ENCODE measurements at places on chromosomes 12 and 14.
A peak's percentile ranks its signal among the peaks of the same experiment; 100 is the strongest.

DNA sequence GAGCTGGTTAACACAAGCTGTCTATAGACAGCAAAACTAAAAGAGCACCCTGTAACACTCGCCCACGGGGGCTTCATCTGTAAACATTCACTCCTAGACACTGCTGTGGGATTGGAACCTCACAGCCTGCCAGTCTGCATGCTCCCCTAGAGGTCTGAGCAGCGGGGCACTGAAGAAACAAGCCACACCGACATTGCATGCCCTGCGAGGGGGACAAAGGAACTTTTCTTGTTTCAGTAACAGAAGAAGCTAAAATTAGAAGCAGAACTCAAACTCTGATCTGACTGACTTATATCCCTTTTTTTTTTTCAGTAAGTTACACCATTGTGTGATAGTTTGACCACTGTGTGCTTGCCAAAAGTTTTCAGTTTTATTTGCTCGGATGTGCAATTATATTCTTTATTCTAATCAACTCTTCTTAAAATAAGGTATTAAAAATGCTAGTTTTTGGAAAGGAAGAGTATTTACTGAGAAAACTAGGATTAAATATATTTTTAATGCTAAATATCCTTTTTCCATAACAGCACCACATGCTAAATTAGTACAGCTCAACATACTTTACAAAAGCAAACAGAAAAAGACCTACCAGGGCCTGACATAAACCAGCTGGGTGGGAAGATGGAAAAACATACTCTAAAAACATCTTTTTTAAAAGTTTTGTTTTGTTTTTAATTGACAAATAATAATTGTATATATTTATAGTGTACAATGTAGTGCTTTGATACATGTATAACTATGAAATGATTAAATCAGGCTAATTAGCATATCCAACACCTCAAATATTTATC lies 100.2 kb downstream of the EPS8 start:
- no peak for DNase-seq

DNA sequence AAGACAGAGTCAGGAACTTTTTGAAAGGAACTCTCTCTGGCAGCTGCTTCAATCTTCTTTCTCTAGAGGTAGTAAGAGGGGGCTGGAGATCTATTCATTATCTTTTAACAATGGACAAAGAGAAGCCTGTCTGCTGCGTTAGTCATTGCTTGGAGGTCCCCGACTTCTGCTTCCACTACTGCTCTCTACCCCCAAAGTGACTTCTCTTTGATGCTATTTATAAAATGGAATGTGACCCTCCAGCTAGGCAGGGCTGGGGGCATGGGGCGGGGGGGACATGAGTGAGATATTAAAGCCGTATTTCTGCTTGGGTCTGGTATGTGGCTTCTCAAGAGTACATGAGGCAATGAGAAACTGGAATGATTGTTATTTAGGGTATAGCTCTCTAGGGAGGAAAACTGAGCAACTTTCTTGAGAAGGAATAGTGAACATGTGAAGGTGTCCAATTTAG lies 41.4 kb upstream of the NUDT4 start:
- DNase-seq: no peak

DNA sequence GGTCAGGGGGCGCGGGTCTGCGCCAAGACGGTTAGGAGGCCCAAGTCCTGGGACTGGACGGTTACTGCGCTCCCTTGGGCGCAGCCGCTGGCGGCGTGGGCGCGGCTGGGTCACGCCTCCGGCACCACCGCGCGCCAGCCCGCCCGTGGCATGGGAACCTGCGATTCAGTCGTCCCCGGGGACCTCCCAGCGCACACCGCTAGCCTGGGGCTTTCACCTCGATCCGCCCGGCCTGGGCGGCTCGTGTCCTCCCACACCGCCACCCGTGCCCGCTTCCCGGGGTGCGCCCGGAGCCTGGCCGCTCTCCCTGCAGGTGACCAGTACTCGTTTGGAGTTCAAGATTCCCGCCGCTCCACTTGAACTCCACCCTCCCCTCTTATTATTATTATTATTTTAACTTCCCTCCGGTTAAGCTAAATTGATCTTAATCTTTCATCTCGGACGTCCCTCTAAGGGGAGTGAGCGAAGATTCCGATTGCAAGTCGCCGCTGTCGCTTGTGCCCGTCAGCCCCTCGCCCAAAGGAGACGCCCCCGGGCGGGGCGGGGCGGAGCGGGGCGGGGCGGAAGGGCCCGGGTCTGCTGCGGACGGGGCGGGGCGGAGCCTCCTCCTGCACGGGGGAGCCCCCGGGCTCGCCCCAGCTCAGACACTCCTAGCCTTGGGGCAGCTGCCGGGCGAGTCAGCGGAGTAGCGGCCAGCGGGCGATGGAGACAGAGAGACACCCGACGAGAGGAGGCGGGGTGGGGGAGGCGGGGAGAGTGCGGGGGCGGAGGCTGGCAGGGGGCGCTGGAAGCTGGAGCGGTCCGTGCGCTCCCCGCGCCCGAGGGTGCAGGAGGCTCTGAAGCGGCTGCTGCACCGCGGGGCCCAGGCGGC lies at the start of gene KCNMB4:
TSS of gene KCNMB4 (plus strand) at position 643 of the 871 bp plus-strand sequence. CDS start 445 bp downstream, outside the sequence.
- peak; percentile 68 for DNase-seq

DNA sequence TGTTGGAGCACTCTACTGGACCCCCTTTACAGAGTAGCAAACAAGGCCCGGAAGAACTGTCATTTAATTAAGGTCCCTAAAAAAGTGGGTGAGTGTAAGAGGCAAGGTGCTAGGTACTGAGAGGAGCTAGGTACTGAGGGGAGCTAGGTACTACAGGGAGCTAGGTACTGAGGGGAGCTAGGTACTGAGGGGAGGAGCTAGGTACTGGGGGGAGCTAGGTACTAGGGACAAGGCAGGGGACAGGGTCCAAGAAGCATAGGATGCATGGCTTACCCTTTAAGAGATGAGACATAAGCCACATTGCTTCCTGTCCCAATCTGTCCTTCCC lies 4.9 kb downstream of the KRT5 start:
- DNase-seq: no peak

DNA sequence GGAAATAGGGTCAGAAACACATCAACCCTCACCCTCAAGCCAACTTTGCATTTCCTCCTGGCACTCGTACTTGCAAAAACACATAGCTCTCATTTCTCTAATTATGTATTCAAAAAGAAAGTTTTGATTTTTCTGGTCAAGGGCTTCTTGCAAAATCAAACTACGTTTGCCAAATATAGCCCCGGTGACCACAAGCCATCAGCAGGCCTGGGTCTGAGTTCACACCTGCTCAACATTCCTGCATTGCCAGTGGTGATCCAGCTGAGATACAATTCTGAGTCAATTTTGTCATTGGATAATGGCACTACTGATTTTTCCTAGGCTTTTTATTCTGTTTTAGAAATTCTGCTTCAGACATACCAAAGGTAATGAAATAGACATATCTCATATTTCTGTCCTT lies 10.7 kb upstream of the BHLHE41 start:
- DNase-seq: no peak

- DNase-seq: no peak
These were observed 18.6 kb downstream of the PRORP start for GRCh38 chr14:35140718-35141581.

DNA sequence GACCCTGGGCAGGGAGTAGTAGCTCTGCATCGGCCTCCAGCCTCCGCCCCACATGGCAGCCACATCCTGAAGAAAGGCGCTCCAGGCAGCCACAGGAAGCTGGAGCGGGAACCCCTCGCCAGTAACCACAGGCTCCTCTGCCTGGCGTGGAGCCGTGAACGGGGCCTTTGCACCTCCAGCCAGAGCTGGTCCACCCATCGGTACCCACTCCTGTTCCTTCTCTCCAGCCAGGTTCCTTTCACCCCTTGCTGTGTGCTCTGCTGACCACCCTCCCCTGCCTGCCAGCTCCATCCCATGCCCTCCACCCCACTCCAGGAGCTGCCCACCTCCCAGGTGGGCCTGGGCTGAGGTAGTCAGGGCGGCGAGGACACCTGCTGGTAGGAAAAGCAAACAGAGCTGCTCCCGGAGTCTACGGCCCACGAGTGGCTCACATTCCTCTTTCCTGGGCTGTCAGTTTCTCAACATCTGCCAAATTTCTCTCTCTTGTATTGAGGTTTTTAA lies 2.7 kb downstream of the TGFB3 start:
- DNase-seq: no peak

- DNase-seq: no peak
These were observed 112.5 kb upstream of the MED13L start for GRCh38 chr12:116389990-116390389.

- DNase-seq: no peak
These were observed 150.5 kb upstream of the KRR1 start for GRCh38 chr12:75661908-75662307.

GRCh38 chr14:35355981-35356841 lies 48.3 kb downstream of the NFKBIA start:
- DNase-seq: no peak

DNA sequence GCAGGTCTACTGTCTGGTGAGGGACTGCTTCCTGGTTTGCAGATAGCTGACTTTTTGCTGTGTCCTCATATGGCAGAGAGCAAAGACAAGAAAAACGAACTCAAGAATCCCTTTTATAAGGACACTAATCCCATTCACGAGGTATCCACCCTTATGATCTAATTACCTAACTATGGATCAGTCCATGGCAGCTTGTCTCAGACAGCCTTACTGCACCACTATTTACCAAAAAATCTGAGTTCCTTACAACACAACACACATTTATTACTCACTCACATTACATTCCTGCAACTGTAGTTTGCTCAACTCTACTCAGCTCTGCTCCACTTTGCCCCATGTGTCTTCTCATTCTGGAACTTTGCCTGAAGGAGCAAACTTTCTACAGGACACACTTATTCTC lies 10.1 kb upstream of the SLC6A15 start:
- no peak for DNase-seq

DNA sequence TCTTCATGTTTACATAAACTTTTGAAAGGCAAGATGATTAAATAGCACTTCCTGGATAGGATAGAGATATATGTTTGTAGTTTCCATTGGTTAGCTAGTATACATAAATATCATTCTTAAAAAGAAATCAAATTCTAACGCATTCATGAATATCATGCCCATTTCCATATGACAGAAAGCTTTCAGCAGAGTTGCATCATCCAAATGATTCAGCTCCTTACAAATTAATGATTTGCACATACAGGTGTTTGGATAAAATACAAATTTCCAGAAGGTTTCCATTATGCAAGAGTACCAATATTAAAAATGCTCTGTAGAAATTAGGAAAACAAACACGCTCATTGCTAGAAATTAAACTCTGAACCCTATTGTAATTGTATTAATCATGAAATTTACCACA lies 264.4 kb downstream of the FOXG1 start:
- DNase-seq: no peak

GRCh38 chr12:45568808-45569207 lies 160.7 kb upstream of the ARID2 start:
- no peak for DNase-seq

DNA sequence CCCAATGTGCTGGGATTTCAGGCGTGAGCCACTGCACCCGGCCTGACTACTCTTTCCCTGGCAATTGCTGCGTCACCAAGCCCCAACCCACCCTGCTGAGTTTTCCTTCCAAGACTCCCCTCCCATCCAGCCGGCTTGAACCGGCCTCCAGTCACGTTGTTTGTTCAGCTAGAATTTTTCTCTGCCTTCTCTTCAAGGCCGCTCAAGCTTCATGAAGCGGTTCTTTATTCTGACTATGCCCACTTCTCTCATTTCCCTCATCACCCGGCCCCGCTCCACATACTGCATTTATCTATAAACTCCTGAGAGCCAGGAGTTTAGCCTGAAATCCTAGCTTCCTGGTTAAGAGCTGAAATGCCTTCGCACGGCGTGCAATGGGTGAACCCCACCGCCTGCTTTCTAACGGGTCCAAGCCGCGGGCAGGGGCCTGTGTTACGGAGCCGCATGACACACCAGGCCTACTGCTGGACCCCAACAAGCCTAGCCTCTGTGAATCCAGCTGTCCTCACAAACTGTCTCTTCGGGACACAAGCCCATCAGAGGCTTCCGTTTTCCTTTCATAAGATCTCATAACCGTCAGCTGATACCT lies 999 bp upstream of the DCAF4 start:
- DNase-seq: no peak
